ENCODE measurements at places on chromosomes 4 and X.

- DNase-seq = no peak
These were observed 14.3 kb upstream of the PNPLA4 start for GRCh38 chrX:7941390-7942042.

GRCh38 chrX:12548341-12548740, 242.9 kb upstream of the PRPS2 start:
- no peak for DNase-seq

- DNase-seq = no peak
These were observed 288.7 kb downstream of the CAMK2D start for GRCh38 chr4:113472864-113473263.

DNA sequence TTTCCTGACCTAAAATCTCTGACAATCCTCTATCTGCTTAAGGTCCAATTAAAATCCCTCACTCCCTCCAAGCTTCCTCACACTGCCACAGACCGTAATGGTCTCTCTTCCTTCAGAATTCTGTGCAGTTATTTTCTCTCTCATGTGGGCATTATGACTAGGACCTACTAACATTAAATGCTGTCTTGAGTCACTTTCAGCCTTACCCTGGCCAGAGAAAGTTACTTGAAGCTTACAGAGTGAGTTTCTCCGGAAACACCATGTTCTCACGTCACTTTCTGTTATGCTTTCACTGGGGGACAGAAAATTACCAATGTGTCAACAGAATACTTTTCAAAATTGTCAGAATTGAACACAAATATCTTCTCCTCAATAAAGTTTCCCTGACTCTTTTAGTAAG, 271.8 kb downstream of the INPP4B start:
- DNase-seq = no peak

DNA sequence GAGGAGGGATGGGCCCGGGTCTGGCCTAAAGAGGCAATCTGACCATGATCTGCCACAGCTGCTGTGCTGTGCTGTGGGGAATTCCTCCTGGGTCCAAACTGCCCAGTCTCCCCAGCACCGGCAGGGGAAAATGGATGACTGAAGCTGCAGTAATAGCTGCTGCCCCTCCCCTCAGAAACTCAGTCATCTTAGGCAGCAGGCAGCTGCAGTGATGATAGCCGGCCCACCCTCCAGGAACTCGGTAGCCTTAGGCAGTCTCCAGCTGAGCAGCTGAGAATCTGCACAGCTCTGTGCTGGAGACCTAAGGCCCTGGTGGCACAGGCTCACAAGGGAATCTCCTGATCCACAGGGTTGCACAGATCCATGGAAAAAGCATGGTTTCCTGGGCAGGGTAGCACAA, 113.4 kb upstream of the USP38 start:
- no peak for DNase-seq

- DNase-seq = no peak
These were observed 531.8 kb upstream of the TENM3 start for GRCh38 chr4:181711387-181711786.

DNA sequence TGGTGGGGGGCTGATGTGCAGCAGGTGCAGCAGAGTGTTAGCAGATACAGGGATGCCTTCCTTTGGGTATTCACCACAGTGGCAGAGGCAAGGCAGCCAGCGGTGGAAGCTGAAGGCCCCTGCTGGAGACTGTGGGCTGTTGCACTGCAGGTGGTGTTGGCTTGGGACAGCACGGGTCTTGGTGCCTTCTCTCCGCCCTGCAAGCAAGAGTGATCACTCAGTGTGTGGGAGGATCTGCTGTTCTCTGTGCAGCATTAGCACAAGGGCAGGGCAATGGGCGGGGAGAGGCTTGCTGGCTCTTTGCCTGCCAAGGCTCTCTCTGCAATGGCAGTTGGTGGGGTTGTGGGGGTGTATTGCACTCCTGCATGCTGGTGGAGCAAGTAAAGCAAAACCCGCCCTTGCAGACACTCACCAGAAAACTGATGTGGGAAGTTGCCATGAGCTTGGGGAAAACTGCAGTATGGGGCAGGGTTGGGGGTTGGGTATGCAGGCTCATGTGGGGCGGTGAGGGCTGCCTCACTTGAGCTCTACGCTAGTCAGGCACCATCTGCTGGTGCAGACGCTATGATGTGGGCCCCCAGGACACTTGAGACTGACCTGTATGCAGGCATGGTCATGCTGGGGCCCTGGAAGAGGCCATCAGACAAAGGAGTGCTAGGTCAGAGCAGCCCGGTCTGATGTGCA, 820.8 kb upstream of the GRIA3 start:
- no peak for DNase-seq

GRCh38 chr4:168908093-168908492, 102.0 kb downstream of the CBR4 start:
- DNase-seq = no peak

DNA sequence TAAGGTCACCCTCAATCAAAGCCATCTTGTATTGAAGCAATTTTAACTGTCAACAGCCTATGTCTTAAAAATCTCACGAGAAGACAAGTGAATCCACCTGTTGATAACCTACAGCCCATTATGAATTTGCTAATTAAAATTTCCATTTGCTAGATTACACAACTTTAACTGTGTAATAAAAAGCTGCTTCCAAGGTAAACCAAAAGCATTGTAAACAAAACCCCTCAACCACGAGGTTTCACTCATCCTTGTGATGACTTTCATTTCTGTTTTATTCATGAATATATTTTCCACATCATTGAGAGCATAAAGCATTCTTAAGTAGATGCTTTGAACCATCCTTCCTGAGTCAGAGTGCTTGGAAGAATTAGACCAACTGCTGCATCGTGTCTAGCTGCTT, 217.5 kb upstream of the GYPA start:
- DNase-seq = no peak

DNA sequence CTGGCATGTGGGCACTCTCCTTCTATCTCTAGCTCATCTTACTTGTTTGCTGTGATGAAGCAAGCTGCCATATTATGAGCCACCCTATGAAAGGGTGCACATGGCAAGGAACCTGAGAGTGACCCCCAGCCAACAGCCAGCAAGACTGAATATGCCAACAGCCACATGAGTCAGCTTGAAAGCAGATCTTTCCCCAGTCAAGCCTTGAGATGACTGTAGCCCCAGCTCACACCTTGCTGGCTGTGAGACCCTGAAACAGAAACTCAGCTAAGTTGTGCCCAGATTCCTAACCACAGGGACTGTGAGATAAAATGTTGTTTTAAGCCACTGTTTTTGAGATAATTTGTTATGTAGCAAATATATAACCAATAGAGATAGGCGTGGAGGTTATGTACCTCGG, 36.2 kb downstream of the KDM5C start:
- no peak for DNase-seq

GRCh38 chr4:76160355-76160754, 12.2 kb upstream of the NUP54 start:
- no peak for DNase-seq

- DNase-seq = no peak
These were observed 63.0 kb downstream of the ARHGAP10 start for GRCh38 chr4:147794787-147795413.

- DNase-seq = no peak
These were observed 208.5 kb downstream of the CAMK2D start for GRCh38 chr4:113553082-113553481.

GRCh38 chr4:122635205-122635604, 14.3 kb upstream of the IL21 start:
- peak; percentile 28 for DNase-seq

DNA sequence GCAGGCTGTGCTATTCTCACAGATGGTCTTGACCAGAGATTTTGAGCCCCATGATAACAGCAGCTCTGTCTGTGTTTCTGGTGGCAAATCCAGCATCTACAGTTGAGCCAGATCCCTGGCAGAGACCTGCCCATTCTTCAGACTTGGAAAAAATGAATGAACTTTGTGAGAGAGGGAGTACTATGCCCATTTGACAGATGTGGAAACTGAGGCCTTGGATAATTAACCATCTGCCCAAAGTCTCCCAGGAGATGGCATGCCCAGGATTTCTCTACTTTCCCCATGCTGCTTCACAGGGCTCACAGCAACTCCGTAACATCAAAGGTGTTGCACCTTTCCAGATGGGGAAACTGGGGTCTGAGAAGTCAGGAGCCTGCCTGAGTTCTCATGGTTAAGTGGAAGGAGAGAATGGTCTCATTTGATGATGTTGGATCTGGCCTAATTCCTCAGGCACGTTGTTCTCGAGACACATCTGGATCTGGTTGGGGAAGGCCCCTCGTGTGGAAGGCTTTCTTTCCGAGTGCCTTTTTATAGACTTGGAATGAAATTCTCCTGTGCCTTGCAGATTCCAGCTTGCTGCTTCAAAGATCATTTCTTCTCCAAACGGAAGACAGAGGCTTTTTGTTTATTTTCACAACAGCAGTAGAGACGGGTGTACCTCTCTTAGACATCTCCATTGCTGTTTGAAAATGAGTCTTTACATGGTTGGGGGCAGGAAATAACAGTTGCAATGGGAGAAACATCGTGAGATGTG, 73.3 kb upstream of the STX18 start:
- DNase-seq = no peak

DNA sequence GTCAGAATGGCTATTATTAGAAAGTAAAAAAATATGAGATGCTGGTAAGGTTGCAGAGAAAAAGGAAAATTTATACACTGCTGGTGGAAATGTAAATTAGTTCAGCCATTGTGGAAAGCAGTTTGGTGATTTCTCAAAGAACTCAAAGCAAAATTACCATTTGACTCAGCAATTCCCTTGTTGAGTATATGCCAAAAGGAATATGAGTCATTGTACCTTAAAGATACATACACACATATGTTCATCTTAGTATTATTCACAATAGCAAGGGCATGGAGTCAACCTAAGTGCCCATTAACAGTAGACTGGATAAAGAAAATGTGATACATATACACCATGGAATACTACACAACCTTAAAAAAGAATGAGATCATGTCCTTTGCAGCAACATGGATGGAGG, 148.2 kb downstream of the COMMD8 start:
- no peak for DNase-seq

GRCh38 chrX:38357747-38358673, 5.6 kb downstream of the OTC start:
- no peak for DNase-seq

DNA sequence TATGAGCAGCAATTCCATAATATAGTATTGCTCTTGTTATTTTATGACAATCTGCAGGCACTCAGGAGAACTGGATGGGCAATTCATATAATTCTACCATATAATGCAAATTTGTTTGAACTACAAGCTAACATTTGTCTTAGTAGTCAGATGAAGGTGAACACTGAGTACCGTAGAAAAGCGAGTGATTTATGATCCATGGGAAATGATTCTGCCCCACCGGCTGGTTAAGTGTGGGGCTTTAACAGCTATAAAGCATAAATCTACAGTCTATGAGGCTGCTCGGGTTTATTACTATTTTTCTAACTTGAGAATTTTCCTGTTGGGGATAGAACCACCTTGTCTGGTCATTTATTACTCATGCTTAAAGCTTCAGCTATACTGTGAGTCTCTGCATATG, 275.5 kb downstream of the PCDH10 start:
- DNase-seq = no peak

DNA sequence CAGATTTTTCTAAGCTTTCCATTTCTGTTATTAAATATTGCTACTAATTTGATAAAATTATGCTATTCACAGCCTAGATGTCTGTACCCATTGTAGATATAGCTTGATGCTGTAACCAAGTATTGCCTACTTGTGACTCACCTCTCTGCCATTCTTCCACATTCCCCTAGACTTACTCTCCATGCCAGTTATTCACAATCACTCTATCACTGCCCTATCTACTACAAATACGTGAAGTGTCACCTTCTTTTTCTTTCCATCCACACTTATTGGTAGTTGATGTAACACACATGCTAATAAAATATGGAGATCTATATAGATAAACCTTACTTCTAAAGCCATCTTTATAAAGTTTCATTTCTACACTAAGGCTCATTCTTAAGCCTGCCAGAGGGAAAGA, 179.4 kb upstream of the PACRGL start:
- no peak for DNase-seq

- DNase-seq = no peak
These were observed 47.9 kb downstream of the SOWAHB start for GRCh38 chr4:76850010-76850441.

GRCh38 chr4:73308286-73308685, 49.7 kb upstream of the ANKRD17 start:
- no peak for DNase-seq

- DNase-seq = no peak
These were observed 105.9 kb upstream of the ZFP42 start for GRCh38 chr4:187889651-187890050.

- no peak for DNase-seq
These were observed 116.2 kb downstream of the GATB start for GRCh38 chr4:151644622-151645021.

DNA sequence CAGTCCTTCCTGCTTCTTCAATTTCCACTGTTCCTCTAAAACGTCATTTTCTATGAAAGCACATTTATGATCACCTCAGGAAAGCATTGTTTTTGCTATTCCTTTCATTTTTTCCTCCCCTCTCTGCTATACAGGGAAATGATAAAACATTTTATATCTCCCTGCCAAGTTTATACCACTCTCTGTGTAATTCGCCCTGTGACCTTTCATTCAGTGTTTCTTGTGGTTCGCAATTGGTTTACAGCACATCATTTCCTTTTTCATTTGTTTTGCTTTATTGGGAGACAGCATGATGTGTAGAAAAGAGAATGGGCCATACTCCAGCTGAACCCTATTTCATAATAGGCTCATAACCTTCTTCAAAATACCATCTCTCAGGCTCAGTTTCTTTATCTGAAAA, 99.9 kb upstream of the RAPGEF2 start:
- DNase-seq = no peak

- DNase-seq = no peak
These were observed 215.4 kb downstream of the UGT8 start for GRCh38 chr4:114813961-114814360.

- no peak for DNase-seq
These were observed 31.6 kb downstream of the ETDC start for GRCh38 chrX:135340831-135341230.

GRCh38 chr4:104490770-104491480, 3.8 kb downstream of the CXXC4 start:
- DNase-seq = peak; percentile 57

GRCh38 chr4:41795796-41796385, 47.4 kb upstream of the PHOX2B start:
- no peak for DNase-seq

GRCh38 chr4:129526812-129527211, 430.9 kb downstream of the C4orf33 start:
- DNase-seq = no peak
